ENCODE measurements at places on chromosomes 5 and 9. TPM values are rescaled to one million over a fixed set of nuclear protein-coding genes. Genes with fewer than 3 reads are reported as not detected.
A peak's percentile ranks its signal among the peaks of the same experiment; 100 is the strongest.

The SLC28A3 gene
- polyA plus RNA-seq = not detected

The PCDHGA11 gene
- polyA plus RNA-seq = 3.4 TPM

The CENPP gene
- 7.8 TPM for polyA plus RNA-seq

The MTMR12 gene
- 19.8 TPM for polyA plus RNA-seq

The OR13C5 gene
- polyA plus RNA-seq = not detected

GRCh38 chr9:121645003-121645402, 6.4 kb upstream of the DAB2IP start:
- no peak for DNase-seq

DNA sequence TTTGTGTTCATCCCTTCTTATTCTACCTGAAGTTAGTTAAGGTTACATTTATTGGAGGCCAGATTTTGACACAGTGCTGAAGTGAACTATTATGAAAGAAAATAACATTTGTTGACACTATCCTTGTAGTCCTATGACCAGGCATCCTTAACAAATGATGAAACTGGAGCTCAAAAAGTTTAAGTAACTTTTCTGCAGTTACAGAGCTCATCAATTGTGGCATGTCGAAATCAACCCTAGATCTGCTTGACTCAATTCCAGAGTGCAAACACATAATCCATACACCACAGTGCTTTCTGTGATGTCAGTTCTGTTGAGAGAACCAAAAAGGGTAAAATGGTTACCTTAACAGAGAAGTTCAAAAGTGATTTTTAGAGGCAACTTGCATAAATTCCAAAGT, 28.6 kb downstream of the KCNN2 start:
- DNase-seq = no peak

DNA sequence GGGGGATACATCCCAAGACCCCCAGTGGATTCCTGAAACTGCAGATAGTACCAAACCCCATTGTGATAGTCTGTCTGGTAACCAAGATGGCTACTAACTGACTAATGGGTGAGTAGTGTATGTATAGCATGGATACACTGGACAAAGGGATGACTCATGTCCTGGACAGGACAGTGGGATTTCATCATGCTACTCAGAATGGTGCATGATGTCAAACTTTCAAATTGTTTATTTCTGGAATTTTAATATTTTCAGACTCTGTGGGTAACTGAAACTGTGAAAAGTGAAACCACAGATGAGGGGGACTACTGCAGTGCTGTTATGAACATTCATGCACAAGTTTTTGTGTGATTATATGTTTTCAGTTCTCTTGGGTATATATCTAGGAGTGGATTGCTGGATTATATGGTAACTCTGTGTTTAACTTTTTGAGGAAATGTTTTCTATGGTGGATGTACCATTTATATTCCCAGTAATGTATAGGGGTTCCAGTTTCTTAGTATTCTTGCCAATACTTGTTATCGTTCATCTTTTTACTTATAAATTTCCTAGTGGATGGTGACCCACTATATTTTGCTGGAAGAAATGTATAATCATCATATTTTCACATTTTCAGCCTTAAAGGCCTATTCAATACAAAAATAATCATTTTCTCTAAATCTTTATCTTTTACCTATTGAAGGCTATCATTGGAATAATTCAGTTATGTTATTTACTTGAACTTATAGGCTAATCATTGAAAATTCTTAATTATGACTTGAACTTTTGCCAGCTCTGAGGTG, 140.9 kb downstream of the NR3C1 start:
- DNase-seq = no peak

DNA sequence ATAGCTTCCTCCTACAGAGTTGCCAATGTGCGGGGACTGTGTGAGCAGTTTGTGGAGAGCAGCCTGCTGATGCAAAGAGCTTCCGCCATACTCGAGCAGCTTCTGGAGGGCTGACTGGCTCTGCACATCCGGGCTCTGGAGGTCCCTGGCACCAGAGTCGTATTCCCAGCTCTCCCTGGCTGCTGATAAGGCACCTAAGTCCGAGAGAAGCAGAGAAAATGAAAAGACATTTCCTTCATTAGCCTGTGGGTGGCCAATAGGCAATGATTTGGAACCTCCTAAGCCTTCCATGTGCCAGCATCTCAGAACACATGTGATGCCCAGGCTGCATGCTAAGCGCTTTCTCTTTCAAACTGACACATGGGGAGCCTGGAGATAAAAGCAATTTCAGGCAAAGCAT, 94.3 kb downstream of the TSSK1B start:
- DNase-seq = no peak

DNA sequence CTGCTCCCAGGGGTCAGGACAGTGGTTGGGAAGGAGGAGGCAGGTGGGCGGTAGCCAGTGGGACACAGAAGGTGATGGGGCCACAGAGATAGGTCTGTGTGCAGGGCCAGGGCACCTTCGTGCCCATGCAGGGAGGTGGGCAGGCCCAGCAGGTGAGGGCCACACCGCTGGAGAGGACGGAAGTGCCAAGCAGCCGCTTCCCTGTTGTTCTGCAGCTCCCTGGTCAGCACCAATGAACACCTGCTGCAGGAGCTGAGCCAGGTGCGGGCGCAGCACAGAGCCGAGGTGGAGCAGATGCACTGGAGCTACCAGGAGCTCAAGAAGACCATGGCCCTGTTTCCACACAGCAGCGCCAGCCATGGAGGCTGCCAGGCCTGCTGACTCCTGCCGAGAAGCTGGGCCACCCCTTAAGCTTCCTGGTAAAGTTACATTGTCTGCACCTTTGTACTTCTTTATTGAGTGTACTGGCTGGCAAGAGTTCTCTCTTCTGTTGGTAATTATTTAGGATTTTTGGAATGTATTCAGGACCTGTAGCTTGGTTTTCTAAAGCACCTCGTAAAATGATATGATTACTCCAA, 40.3 kb downstream of the TPPP start:
- no peak for DNase-seq

DNA sequence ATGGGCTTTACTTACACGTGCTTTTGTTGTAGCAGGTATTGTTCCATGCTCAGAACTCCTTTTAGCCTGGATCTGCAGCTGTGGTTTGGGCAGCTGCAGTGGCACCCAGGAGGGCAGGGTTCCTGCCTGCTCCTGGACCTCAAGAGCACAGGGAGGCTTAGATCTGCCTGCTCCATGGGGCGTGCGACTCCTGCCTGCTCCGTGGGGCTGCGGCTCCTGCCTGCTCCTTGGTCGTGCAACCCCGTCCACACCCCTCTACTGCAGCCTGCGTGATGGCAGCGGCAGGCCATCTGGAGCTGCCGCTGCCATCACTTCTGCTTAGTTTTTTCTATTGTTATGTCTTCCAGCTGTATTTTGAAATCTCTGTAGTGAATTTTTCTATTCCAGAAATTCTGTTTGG, 11.7 kb upstream of the UGT3A2 start:
- DNase-seq = no peak

DNA sequence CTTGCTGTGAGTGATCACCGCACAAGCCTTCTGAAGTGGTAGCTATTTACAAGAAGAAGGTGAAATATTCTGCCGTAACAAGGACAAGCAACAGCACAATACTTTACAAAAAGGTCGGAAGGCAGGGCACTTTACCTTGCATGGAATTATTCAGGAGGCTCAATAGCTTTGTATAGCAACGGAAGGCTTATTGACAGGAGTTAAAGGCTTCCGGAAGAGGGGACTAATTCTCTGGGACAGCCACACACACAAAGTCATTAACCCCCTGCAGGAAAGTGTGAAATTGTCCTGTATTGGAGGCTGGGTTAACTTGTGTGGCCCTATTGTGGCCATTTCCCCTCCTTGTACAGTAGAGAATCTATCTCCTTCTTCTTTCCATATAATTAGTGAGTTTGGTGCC, 199.3 kb upstream of the SEMA6A start:
- DNase-seq = no peak

DNA sequence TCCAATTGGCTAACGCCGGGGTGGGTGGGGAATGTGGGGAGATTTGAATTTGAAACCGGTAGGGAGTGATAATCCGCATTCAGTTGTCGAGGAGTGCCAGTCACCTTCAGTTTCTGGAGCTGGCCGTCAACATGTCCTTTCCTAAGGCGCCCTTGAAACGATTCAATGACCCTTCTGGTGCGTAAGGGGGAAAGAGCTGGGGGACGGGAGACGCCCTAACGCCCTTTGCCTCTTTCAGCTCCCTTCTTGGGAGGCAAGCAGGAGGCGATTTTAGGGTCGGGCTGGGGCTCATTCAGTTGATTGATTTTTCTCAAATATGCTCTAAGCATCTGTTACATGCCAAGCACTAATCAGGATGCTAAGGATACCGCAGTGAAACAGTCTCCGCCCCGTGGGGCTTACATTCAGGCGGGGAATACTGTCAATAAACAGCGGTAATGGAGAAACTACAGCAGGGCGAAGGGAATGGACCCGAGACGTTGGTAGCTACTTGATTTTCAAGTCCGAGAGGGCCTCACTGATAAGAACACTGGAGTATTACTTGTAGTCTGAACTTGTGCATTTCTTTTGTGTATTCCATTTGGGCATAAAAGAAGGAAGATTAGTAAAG, at the start of gene HMMR:
Gene HMMR, plus strand, starts transcription at position 71 of the 610 bp plus-strand sequence. Its CDS starts 61 bp downstream, at position 132.
- no peak for DNase-seq

DNA sequence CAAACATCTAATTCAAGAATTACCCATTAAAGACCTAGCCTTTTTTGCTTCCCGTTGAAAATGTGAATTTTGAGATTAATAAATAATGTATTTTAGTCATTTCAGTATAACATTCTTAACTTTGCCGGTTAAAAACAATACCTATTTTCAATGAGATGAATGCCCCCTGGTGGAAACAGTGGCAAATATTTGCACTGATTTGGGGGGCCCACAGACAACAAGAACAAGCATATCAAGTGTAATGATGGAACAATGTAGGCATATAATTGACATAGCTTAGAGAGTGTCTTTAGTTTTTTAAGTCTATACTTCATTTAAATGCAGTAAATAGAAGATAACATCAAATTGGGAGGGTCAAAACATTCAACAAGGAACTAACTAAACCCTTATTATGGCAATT, 111.9 kb downstream of the NTRK2 start:
- DNase-seq = peak; percentile 48

DNA sequence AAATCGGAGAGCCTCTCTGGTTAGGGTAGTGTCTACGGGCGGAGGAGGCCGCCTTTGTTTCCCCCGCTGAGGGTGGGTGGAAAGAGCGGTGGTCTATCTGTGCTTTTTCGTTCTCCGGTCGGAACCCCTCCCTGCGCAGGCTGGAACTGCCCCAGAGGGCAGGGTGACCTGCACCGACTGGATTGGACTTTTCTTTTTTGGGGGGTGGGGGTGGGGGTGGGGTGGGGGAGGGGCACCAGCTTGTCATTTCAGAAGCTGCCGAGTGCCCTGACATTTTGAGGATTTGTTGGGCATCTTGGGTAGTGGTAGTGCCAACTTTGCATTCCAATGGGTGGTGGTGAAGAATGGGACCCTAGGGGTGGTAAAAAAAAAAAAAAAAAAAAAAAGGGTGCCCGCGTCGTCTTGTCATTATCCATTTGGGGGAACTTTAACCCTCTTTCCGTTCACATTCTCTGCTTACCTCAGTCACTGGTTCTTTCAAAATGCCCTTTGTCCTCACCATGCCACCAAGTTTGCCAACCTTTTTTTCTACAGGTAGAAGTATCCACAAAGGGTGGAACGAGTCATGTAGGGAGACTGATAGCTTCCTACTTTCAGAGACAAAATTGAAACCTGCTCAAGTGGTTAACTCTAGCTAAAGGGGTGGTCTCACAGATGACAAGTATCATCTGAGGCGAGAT, 1.3 kb downstream of the UBE2R2 start:
- peak; percentile 34 for DNase-seq
